NCI-H1092 treated with DMSO at 0.1 percent for 48 hours (cell line): ENCODE measurements at places on chromosomes 3 and 15.

GRCh38 chr3:31358473-31359070 is 174.2 kb upstream of the STT3B start:
- DNase-seq = no peak

GRCh38 chr3:46293991-46294833 is 52.0 kb downstream of the CCR3 start:
- DNase-seq = no peak

DNA sequence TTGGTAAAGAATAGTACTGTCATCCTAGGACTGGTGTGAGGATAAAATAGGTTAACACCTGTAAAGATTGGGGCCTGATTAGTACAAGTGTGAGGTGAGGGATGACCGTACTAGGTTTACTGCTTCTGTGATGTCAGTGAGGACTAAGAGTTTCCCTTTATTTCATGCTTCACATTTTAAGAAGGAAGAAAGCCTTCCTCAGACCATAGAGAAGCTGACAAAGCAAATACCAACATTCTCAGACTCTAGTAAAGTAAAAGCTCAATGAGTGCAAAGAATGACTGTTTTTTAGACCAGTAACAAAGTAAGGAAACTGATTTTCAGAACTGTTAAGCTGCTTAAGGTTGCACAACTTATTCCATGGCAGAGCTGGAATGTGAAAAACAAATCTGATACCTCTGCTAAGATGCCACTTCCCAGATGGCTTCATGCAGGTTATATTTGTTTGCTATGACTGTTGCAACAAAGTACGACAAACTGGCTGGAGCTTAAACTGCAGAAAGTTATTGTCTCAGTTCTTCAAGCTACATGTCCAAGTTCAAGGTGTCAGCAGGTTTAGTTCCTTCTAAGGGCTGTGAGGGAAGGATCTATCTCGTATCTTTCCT is 354.9 kb downstream of the RSL24D1 start:
- DNase-seq = no peak

DNA sequence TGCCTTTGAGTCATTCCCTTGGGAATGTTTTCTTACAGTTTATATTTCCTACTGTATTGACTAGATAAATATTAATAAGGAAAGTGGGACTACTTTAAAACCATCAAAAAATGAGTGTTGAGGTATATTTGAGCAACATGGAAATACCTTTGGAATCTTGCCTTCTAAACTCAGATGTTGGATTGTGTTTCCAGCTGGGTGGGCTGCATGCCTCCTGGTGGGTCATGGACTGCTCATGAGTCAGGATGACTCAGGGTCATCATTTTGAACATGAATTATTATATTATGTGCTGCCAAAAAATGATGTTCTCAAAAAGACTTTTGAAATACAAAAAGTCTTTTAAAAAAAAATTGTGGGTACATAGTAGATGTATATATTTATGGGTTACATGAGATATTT is 41.1 kb upstream of the APH1B start:
- no peak for DNase-seq

DNA sequence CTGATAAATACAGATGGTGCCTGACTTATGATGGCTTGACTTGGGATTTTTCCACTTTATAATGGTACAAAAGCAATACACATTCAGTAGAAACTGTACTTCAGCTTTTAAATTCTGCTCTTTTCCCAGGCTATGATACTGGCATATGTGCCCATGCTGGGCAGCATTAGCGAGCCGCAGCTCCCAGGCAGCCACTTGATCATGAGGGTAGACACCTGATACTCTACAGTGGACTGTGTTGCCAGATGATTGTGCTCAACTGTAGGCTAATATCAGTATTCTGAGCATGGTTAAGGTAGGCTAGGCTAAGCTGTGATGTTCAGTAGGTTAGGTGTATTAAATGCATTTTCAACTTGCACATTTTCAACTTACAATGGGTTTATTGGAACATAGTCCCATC is 17.7 kb upstream of the FEM1B start:
- DNase-seq = peak; percentile 24

DNA sequence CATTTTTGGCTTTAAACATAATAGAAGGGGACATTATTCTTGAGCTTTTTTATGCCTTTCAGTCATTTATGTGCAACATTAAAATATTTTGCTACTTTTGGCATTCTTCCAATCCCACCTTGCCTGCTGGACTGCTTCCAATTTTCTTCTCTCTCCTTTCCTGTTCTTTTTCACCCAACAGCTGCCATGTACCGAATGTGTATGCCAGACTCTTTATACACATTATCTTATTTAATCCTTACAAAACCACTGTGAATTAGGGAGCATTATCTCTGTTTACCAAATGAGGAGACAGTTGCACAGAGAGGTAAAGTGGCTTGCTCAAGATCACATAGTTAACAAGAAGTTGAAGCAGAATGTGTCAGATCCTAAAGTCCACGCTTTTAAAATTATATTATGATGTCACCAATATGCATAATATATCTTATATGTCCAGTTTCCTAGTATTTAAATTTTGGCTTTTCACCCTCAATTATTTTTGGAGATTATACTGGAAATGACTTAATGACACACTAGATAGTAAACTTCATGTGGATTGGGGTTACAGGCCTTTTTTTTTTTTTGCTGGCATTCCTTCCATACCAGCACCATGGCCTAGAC is 231.5 kb downstream of the THRB start:
- DNase-seq = peak; percentile 60

GRCh38 chr3:23979569-23979968 is 34.5 kb downstream of the NR1D2 start:
- DNase-seq = no peak

GRCh38 chr3:164155400-164155799 is 922.9 kb downstream of the SI start:
- no peak for DNase-seq

GRCh38 chr3:111128884-111129283 is 57.3 kb downstream of the NECTIN3 start:
- DNase-seq = no peak

DNA sequence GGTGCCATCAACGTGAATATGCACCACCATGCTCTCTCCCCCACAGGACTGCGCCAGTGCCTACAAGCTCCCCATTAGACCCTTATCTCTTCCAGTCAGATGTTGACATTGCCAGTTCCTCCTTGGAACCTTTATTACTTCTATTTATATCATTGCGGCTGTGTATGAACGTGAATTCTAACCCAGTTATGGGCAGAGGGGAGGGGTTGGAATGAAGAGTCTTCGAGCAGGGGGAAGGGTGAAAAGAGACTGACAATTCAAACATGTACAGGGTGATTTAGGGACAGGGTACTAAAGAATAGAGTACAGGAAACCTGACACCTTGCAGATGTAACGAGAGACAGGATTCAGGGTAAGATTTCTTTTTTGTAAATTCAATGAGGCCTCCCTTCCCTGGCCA is 41.8 kb upstream of the ST6GAL1 start:
- DNase-seq = no peak

DNA sequence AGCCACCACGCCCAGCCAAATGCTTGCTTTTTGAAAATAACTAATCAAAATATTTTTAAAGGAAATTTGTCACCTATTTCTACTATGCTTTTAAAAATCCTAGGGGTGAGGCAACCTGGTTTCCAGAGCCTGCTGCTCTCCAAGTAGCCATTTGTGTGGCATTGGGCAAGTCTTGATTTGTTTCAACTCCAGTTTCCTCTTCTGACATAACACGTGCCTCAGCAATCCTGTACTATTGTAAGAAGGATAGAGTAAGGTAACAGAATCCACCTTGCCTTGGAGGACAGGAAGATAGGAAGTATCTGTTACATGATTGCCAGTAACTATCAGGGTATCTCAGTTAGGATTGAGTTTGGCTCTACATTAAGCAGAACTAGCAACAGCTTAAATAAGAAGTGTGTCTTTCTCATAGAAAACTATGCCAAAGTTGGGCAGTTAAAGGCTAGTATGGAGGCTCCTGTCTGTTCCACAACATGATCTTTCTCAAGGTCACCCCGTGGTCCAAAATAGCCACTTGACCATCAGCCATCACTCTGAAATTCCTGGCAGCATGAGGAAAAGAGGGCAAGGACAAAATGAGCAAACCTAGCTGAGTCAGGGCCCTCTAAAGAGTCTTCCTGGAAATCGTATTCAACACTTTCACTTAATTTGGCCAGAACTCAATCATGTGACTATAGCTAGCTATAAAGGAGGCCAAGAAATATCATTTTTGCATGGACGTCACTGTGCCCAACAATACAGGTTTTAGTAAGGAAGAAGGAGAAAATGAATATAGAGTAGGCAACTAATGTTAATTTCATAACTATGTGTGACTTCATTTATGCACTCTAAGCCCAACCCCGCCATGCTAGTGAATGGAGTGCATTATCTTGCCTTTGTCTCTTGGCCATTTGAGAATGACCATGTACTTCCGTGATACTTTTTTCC is 66.1 kb downstream of the HMG20A start:
- DNase-seq = no peak

- no peak for DNase-seq
These were observed 230.0 kb upstream of the LYSMD4 start for GRCh38 chr15:99963096-99963825.

GRCh38 chr3:174243171-174243570 is 616.0 kb upstream of the NAALADL2 start:
- no peak for DNase-seq

GRCh38 chr15:88710027-88710715 is 71.4 kb downstream of the ISG20 start:
- DNase-seq = no peak

- DNase-seq = no peak
These were observed 316.8 kb upstream of the CTDSPL start for GRCh38 chr3:37544869-37545352.

DNA sequence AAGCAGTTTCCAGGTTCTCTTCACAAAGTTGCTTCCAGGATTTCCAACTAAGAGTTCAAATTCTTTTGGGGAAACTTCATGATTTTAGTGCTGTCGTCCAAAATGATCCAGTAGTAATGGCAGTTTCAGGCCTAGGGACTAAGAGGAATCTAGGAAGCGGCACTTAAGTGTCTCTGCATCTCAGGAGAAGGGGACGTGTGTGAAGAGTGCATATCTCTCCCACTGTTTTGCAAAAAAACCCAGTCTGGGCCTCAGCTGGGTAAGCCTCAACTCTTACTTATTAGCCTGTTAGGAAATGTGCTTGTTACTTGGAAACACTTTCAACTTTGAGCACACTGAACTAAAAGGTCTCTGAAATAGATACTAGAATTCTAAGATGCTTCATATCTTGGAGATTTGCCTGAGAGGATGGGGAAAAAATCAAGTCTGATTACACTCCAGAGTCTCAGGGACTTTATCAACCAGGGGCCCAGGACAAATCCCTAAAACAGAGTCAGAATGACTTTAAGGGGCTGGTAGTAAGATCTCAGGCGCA is 81.8 kb downstream of the WDR76 start:
- no peak for DNase-seq

GRCh38 chr3:194488055-194488742 is 1.4 kb upstream of the ATP13A3 start:
- DNase-seq = no peak

- DNase-seq = peak; percentile 39
These were observed 579 bp upstream of the UBE3A start for GRCh38 chr15:25439369-25439836.

GRCh38 chr15:73425510-73425909 is 17.5 kb upstream of the REC114 start:
- DNase-seq = no peak

- no peak for DNase-seq
These were observed 8.9 kb upstream of the RPS27L start for GRCh38 chr15:63166219-63166618.

GRCh38 chr15:80840182-80841130 is 61.3 kb downstream of the CEMIP start:
- DNase-seq = no peak

GRCh38 chr15:63075015-63075983 is 32.8 kb downstream of the TPM1 start:
- DNase-seq = no peak

GRCh38 chr15:73322665-73323373 is 45.9 kb downstream of the HCN4 start:
- DNase-seq = no peak

DNA sequence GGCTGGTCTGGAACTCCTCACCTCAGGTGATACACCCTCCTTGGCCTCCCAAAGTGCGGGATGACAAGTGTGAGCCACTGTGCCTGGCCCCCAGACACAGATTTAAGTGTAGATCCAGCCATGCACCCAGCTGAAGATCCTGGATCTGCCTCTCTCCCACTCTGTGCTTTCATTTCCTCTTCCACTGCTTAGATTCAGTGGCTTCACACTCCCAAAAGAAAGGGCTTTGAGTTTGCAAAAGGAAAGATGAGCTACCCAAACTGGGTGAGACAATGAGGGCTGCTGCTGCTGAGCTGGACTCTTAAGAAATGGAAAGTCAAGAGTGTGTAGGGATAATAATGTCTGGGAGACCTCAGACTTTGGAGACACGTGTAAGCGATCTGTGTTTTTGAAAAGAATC is 45.5 kb downstream of the ISG20 start:
- DNase-seq = no peak

- DNase-seq = no peak
These were observed 174.1 kb upstream of the MCTP2 start for GRCh38 chr15:94057305-94057704.

DNA sequence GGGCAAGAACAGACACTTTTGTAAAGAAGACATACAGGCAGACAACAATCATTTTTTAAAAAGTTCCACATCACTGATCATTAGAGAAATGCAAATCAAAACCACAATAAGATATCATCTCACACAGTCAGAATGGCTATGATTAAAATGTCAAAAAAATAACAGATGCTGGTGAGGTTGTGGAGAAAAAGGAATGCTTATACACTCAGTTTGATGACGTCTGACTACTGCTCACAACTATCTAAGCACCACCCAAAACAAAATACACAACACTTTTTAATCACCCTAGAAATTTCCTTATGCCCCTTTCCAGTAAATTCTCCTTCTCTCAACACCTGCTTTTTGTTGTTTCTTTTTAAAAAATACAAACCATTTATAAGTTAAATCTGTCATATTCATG is 228.8 kb downstream of the ISL2 start:
- no peak for DNase-seq
